ENCODE measurements at places on chromosomes 7 and 10.

- DNase-seq: no peak
These were observed 138.8 kb downstream of the DKK1 start for GRCh38 chr10:52452600-52453493.

GRCh38 chr10:125057158-125058001 lies 103.0 kb downstream of the CTBP2 start:
- DNase-seq: no peak

DNA sequence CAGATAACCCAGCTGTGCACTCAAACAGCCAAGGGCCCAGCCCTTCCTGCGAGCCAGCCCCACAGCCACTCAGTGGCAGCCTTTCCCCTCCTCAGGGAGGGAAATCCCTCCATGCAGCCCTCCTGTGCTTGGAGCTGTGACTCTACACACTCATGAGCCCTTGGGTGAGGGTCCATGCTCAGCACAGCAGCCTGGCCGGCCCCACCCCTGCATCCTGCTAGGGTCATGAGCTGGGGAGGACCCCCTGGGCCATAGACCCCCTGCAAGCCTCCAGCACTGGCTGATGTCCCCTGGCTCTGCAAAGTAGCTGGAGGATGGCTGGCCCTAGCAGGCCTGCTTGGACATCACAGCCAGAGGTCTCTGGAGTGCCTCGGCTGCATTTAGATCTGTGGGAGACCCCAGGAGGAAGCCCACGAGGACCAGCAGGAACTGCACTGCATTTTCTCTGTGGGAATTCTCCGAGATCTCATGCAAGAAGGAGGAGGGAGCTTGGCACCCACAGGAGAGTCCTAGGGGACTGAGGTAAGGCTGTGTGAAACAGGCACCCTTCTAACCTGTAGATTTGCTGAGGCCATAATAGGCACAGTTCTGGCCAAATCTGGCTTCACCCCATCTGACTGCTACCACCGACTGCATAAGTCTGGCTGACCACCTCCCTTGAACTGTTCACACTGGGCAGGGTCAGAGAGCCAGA lies 17.4 kb downstream of the TMEM273 start:
- no peak for DNase-seq

GRCh38 chr10:5977471-5978229 lies at the start of gene IL15RA:
TSS of gene IL15RA (minus strand) at chr10:5977543. CDS start at chr10:5977492, 51 bp downstream.
- no peak for DNase-seq

- no peak for DNase-seq
These were observed 317.9 kb upstream of the KLF6 start for GRCh38 chr10:4102802-4103344.

DNA sequence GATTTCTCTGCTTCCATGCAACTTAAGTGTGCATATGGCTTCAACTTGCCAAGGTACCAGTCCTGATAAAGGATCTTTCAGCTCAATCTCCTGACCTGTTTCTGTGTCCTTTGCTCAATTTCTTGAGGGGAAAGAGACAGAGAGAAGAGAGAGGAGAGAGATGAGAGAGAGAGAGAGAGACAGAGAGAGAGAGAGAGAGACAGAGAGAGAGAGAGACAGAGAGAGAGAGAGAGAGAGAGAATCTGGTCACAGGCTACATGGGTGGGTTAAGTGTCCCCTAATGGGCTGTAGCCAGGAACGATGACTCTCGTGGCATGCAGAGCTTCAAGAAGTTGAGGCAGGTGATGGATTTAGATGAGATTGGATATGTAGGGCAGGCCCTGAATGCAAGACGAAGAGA lies 335.2 kb upstream of the PRKCQ start:
- no peak for DNase-seq

- DNase-seq: no peak
These were observed 132.7 kb downstream of the JCAD start for GRCh38 chr10:29926693-29927048.

DNA sequence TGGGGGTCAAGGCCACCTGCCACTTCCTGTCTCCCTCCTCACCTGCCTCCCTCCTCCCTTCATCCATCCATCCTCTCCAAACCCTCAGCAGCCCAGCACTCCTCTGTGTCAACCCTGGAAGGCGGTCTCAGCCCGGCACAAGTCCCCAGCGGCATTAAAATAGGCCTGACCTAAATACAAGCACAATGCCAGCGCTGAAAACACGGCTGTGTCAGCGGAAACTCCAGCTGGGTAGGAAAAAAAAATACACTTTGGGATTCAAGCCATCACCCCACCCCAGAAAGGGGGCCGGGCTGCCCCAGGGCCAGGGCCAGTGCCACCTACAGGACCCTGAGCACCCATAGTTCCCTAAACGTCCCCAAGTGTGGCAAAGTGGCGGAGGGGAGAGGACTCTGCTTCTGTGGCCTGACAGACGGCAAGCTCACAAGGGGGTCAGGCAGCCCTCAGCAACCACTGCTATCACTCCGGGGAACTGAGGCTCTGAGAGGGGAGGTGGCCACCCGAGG lies 22.7 kb upstream of the GTF2IRD1 start:
- no peak for DNase-seq

Data from NCI-H2081 treated with DMSO at 0.1 percent for 48 hours (cell line).